ENCODE measurements at places on chromosomes 1 and 21. TPM values are rescaled to one million over a fixed set of nuclear protein-coding genes. Genes with fewer than 3 reads are reported as not detected.

DNA sequence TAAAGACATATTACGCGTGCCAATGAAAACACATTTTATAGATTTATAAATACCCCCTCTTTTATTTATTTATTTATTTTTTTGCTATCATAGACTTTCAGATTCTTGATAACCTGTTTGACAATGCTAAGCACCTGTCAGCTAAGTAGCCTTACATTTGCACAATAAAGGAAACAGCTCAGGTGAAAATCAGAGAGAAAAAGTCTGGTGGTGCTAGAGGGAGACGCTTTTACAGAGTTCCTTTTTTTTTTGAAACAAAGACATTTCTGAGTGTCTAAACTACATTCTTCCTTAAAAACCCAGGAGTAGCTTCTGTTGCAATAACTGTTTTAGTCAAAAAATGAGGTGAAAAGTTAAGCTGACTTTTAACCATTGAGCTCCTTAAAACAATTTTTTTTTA, 1611.6 kb downstream of the NCAM2 start:
- DNase-seq = no peak

DNA sequence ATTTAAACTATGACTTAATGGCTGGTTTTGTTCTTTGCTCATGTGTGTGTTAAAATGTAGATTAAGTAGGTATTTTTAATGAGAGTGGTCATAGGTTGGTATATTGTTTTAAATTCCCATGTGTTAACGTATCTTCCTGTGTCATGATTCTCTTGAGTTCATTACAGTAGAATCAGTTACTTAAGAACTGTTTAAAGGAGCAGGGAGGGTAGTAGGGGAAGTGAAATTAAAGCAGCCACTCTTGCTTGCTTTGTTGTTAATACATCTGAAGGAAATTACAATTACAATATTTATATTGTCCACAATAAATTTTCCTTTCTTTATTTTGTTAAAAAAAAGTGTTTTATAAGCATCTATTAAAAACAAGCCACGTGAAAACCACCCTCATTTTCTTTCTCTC, 119.2 kb upstream of the KIAA1614 start:
- DNase-seq = no peak

- peak; percentile 21 for DNase-seq
Observed at GRCh38 chr1:116259663-116260062, 113.4 kb upstream of the ATP1A1 start.

- no peak for DNase-seq
Observed at GRCh38 chr21:14977814-14978213, 87.0 kb downstream of the NRIP1 start.

- peak; percentile 42 for DNase-seq
Observed at GRCh38 chr1:89523572-89524368, 859 bp upstream of the LRRC8B start.

- no peak for DNase-seq
Observed at GRCh38 chr1:47030170-47030805, 6.8 kb downstream of the CYP4X1 start.

DNA sequence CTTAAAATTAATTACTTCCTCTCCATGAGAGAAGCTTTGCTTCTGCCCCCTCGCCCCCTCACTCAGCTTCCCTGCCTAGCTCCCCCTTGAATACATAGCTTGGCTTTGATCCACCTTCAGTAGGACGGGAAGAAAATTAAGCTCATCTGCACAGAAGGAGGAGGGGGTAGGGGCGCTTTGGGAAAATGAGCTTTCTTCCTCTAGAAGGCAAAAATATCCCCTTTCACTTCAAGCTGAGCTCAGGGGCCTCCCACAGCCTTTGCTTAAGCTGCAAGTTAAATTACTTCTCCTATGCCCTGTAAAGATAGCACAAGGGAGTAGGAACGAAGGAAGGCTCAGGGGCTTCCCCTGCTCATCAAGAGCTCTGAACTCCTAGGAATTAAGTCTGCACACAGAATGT, 65.2 kb upstream of the GOLT1A start:
- DNase-seq = no peak

- no peak for DNase-seq
Observed at GRCh38 chr1:235045034-235045690, 83.5 kb downstream of the TOMM20 start.

DNA sequence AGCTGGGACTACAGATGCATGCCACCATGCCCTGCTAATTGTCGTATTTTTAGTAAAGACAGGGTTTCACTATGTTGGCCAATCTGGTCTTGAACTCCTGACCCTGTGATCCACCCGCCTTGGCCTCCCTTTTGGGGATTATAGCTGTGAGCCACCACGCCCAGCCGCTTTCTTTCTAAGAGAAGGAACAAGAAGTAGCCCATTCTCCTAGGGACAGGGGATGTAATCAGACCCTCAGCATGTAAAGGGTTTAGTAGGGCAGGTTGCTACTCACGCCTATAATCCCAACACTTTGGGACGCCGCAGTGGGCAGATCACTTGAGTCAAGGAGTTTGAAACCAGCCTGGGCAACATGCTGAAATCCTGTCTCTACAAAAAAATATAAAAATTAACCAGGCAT, 189.7 kb downstream of the TOMM20 start:
- DNase-seq = no peak

GRCh38 chr1:221786647-221787046, 44.8 kb upstream of the DUSP10 start:
- DNase-seq = no peak

DNA sequence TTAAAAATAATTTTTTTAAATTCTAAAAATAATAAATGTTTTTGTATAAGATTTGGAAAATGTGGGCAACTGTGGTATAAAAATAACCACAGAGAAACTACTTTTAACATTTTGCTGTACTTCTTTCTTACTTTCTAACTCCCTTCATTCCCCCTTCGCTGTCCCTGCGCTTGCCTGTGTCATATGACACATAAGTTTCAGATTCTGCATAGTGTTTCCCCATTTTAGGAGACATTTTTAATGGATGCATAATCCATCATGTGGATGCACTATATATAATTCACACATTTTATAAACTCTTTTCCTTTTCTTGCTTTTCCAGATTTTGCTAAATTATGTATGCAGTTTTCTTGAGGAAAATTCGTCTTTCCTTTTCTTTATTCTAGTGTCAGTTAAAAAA, 16.3 kb downstream of the ATG4C start:
- DNase-seq = no peak

GRCh38 chr1:13593511-13594131, 10.0 kb downstream of the PDPN start:
- peak; percentile 74 for DNase-seq

- DNase-seq = no peak
Observed at GRCh38 chr1:216788671-216789070, 65.4 kb upstream of the ESRRG start.

KIF17 gene
- 0.86 TPM for total RNA-seq

ALG14 gene
- 2.1 TPM for total RNA-seq

HPDL gene
- total RNA-seq = not detected

AMY1B gene
- not detected for total RNA-seq

BGLAP gene
- total RNA-seq = not detected

SLC6A9 gene
- 2.1 TPM for total RNA-seq

BATF3 gene
- 3.3 TPM for total RNA-seq

NES gene
- total RNA-seq = 0.37 TPM

LCE3E gene
- not detected for total RNA-seq

LTN1 gene
- 37.0 TPM for total RNA-seq
